ENCODE measurements at places on chromosomes 1 and 21.
A peak's percentile ranks its signal among the peaks of the same experiment; 100 is the strongest.

- DNase-seq = no peak
These were observed 111.6 kb upstream of the IFFO2 start for GRCh38 chr1:19067912-19068638.

DNA sequence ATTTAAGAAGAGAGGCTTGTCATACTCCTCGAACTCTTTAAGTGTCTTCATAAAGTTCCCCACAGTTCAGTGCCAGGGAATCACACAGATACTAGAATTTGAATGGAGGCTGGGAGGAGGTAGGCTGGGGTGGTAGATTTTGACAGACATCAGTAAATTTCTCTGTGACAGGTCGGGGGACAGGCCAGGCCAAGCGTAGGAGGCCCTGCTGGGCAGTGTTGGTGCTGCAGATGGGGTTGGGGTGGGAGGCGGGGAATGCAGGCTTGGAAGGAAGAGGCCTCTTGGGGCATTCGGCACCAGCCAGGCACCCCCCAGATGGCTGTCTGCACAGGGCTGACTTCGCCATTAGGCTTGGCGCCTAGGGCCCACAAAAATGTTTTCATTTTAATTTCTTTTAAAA lies 84.0 kb downstream of the MAN1C1 start:
- no peak for DNase-seq

DNA sequence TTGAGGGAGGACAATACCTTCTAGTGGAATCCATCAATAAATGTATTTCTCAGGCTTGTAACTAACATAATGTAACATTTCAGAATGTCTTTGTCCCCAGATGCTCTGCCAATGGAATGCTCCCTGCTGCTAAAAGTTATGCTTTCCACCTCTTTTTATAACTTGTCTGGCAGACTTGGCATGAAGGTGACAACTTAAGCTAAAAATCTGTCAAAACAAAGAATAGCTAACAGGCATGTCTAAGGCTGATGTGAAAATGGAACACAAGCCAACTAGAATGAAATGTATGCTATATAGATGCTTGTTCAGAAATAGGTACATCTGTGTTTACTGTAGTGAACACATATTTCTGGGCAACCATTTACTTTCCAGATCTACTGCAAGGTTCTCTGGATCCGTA lies 467.9 kb downstream of the MRPL39 start:
- no peak for DNase-seq

GRCh38 chr1:200367841-200368534 lies 41.8 kb downstream of the ZNF281 start:
- DNase-seq = no peak

GRCh38 chr1:32901823-32902534 lies 790 bp upstream of the TMEM54 start:
- no peak for DNase-seq

- DNase-seq = no peak
These were observed 17.1 kb downstream of the CAPZA1 start for GRCh38 chr1:112636597-112637253.

DNA sequence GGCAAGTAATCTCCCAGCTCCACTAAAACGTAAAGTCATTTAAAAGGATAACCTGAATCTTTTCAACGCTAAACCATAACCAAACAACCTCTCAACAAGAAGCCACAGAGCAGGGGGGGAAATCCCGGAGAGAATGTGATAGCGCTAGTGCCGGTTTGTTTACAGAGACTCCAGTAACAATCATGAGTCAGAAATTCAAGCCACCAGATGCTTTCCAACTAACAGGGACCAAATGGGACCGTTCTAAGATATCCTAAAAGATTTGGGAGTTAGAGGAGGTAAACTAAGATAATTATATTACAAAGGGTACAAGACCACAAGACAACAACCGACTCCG lies 825 bp downstream of the DCAF8 start:
- DNase-seq = peak; percentile 24

GRCh38 chr21:17340081-17340480 lies 172.8 kb upstream of the CXADR start:
- DNase-seq = no peak

GRCh38 chr1:225774281-225775147 lies 3.1 kb upstream of the SRP9 start:
- no peak for DNase-seq

DNA sequence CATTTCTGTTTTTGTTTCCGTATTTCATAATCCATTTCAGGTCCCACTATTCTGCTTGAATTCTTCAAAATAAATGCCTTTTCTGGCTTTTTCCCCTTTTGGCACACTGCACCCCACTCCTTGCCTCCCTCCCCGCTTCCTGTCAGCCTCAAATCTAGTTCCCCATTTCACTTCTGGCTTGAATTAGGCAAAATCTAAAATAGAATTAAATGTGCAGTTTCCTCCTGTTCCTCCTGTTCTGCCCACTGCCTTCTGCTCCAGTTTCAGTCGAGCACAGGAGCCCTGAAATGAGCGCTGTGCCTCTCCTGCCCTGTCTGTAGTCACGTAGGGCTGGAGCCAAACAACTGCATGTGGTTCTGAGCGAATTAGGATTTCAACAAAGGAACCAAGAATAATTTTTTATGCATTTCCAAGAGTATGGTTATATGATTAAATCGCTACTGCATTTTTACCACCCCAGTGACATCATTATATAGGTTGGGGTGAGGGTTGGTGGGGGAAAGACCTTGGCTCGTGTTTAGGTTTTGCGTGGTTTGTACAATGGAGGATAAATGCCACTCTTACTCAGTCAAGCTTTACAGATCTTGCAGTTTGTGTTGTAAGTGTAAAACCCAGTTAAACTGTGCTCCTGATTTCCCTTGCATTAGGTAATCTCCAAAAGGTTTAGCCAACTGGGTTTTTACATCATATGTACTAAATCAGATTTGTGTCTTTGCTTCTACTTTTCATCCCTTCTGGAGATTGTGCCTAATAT lies 114.9 kb downstream of the VPS13D start:
- peak; percentile 41 for DNase-seq

DNA sequence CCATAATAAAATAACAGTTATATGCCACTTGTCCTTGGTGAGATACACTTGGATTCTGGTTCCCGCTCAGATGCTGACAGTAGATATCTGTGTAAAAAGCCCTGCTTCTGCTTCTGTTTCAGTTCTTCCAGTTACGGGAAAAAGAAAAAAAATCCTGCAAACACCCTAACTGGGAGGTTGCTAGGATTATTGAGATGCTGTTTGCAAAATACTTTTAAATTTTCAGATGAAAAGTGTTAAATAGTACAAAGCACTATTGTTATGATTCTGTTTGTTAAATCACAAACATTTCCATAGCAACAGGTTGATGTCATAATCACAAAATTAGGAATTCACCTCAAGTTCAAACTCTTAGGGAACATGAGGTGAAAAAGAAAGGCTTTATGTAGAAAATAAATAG lies 232.3 kb downstream of the HMCN1 start:
- no peak for DNase-seq

GRCh38 chr1:40531381-40532061 lies at the start of gene ZNF684:
ZNF684 (plus strand) TSS chr1:40531637; CDS start chr1:40533167, 1,530 bp downstream.
- DNase-seq = peak; percentile 95

DNA sequence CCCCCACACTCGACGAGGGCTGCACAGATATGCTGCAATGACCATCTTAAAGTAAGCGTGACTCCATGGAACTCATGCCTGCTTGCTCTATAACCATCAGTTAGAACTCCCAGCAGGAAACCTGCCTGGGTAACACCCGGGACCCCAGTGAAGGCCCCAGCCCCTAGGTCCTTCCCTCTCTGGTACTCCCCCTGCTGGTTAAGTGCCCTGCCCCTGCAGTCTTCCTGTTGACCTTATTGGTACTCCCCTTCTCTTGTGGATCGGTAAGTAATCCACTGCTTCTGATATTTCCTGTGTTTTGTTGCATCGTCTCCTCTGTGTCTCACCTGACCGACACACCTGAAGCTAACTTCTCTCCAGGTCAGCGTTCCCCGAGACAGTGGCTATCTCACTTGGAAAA lies 104.8 kb upstream of the COG2 start:
- no peak for DNase-seq

DNA sequence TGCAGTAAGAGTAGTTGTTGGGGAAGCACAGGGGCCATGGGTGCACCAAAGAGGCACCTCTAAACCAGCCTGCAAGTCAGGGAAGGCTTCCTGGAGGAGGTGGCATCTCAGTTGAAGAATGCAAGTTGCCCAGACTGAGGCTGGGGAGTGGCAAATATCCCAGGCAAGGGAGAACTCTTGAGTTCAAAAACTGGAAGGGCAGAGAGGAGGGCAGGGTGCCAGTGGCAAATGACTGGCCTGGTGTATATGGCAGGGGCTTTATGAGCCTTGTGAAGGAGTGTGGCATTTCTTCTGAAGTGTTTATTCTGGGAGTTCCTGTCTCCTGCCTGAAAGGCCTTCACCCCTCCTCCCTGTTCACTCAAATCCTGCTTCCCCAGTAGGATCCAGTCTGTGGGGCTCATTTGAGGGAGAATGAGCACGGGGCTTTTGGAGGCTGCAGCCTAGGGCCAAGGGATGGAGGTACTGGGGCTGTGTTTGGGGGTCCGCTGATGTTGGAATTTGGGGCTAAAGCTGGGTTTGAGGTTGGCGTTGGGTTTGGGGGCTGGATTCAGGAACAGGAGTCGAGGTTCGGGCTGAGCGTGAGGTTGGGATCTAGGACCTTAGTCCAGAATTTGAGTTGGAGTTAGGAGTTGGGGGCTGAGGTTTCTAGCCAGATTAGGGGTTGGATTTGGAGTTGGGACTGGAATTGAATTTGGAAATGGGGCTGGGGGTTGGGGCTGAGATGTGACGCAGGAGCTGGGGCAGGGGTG lies at the start of gene TMEM125:
TSS of gene TMEM125 (plus strand) at position 357 of the 749 bp plus-strand sequence. CDS start 2,740 bp downstream, outside the sequence.
- no peak for DNase-seq

DNA sequence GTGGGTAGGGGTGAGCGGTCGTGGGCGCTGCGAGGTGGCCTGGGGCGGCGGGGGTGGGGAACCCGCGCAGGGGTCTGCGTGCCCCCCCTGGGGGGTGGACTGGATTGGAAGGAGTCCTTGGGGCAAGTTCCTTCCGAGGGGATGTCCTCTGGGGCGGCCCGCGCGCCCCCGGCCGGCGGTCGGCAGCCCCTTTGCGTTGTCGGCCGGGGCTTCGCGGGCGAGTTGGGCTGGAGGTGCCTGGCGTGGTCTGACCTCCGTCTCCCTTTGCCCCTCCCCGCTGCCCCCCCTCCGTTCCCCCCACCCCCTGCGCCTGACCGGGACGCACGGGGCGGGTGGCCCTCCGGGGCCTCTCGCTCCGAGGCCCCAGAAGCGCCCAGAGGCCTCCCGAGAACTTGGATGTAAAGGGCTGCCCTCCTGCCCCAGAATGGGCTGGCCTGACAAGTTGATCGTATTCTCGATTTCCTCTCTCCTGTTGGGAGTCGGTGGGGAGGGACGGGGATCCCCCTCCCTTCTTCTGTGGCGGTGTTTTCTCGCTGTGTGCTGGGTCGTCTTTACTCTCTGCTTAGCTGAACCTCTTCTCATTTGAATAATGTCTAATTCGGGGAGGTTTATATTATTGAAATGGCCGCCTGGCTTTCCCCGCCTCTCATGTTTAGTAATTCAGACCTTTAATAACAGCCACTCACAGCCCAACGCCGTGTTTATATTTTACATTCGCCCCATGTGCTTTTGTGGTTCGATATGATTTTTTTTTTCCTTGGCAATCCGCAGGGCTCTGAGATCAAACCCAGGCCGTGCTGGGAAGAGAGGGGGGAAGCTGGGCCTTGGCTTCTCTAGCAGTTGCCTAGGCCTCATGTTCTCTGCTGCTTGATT lies 1.3 kb downstream of the POU2F1 start:
- DNase-seq = peak; percentile 88

- DNase-seq = no peak
These were observed 25.6 kb downstream of the CCDC190 start for GRCh38 chr1:162835157-162835899.

GRCh38 chr1:230120921-230121381 lies 53.9 kb downstream of the GALNT2 start:
- peak; percentile 72 for DNase-seq

DNA sequence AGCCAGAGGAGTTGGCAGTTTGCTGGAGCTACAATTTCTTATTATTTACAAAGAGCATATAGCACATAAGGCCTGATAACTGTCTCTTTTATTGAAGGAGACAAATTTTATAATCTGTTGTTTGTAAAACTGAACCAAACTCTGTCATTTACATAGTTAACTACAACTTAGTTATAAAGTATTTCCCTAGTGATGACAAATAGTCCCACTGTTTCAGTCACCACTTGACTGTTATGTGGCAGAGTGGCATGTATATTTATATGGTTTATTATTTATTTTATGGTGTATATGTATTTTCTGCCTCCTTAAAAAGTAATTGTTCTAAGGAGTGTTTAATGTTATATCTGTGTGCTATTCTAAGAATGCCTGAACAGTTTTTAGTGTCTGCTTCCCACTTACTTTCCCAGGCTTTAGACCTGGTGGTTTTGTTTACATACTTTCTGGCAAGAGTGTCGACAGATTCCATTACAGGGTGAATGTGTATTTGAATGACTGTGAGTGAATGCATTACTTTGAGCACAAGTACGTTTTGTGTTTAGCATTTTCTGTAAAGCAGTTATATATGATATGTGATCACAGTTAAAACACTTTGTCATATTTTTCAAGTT lies 10.0 kb downstream of the TSEN15 start:
- DNase-seq = no peak

DNA sequence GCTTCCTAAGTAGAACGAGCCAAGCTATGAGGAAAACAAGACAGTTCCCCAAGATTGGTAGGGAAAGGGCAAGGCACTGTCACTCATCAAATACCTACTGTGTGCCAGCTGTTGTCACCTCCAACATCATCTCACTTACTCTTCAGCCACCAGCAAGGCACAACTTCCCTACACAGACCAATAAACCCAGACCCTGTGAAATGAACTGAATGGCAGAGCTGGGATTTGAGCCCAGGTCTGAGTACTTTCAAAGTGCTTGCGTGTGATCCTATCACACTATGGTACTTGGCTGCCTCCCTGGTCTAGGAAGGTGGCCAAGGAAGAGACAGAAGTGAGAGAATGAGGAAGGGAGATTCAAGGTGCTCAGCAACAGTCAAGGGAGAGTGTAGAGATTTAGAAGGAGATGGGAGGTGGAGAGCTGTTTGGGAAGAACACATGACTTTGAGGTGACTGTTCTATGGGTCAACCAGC lies 16.7 kb upstream of the TRIM63 start:
- DNase-seq = no peak

GRCh38 chr1:56934430-56935060 lies 31.3 kb downstream of the C8B start:
- DNase-seq = no peak

DNA sequence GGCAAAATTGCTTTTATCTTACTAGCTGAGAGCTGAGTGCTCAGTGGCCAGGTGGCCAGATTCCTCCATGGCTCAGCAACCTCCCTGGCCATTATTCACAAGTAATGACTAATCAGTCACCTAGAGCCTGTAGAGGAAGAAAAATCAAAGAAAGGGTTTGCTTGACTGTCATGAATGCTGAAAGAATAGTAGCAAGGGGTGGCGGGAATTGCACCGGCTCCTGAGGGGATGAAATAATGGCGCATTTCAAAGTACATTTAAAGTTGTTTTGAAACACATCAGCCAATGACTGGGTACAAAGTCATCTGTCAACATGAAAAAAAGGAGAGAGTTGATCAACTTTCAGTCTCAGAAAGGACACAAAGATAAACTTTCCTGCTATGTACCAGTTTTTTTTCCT lies 99.5 kb downstream of the OMA1 start:
- no peak for DNase-seq

GRCh38 chr1:61362351-61362750 lies 280.0 kb downstream of the NFIA start:
- DNase-seq = no peak

- peak; percentile 50 for DNase-seq
These were observed 865 bp upstream of the PTPN22 start for GRCh38 chr1:113872219-113872935.

- no peak for DNase-seq
These were observed 101.1 kb upstream of the ZC3H11B start for GRCh38 chr1:219713981-219714381.
